ENCODE measurements at places on chromosomes 1 and 21.

- DNase-seq, result no peak
These were observed 8.1 kb downstream of the COL8A2 start for GRCh38 chr1:36116901-36117300.

DNA sequence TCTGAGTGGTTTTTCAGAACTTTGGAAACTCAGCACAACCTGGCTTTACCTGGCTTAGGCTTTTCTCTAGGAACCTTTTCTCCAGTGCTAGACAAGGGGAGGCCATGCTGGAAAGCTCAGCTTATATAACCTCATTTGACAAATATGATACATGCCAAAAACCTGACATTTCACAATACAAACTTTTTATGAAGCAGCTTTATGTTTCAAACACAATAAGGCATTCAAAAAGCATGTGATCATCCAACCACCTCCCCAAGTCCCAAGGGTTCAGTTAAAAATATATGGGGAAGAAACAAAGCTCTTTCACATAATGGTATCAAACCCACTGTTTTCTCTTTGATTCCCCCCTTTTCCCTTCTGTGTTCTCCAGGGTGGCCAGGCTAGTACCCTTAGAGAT is 63.7 kb downstream of the ZC3H11B start:
- no peak for DNase-seq

- DNase-seq, result no peak
These were observed 83.5 kb downstream of the NPHP4 start for GRCh38 chr1:5908461-5909375.

DNA sequence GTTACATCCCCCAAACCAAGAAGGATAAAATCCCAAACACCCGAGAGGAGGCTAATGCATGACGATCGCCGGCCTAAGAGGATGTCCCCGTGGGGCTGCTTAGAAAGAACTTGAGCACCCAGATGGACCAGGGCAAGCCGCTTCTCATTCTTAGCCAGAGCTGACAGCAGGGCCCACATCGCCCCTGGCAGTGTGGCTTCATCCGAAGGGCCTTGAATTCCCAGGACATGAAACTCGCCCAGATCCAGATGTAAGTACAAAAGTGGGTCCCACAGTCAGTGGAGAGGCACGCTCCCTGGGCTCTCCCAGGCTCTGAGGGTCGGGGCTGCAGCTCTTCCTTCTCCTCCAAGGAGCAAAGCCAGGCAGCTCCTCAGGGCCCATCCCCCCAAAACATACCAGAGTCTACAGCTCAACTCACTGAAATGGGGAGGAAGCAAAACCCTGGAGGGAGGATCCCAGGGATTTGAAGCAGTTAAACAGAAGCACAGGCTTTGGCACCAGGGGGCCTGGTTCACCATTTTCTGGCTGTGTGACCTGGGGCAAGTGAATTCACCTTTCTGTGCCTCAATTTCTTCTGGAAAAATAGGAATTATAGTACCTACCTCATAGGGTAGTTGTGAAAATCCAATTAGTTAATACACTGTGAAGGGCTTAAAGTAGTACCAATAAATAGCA is 85.6 kb downstream of the MAN1C1 start:
- DNase-seq, result no peak

DNA sequence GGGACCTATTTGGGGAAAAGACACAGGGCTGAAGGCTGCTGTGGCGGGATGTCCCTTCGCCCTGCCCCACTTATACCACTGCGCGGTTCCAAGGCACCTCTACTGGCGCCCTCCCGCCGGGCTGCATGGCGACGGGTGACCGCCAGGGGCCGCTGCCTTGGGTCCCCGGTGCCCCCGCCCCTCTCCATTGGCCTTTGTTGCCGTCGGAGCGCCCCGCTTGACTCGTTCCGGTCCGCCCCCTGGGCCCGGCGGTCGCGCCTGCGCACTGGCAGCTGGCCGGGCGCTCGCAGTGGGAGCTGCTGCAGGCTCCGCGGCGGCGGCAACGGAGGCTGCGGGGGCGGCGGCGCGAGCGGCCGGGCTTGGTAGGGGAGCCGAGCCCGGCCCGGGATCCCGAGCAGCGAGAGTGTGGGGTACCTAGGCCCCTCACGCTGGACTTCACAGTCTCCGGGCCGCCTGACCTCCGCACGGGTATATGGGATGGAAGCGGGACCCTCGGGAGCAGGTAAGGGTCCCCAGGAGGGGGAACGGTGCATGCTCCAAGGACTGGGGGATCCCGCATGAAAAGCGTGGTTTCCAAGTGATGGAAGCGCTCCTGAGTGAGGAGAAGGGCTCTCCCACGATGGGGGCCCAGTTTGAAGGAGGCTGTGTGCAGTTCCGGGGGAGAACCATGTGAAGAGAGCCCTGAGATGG is at the start of gene AGO1:
AGO1 (plus strand) TSS at position 265 of the 690 bp plus-strand sequence; CDS start at position 478, 213 bp downstream.
- peak; percentile 91 for DNase-seq

DNA sequence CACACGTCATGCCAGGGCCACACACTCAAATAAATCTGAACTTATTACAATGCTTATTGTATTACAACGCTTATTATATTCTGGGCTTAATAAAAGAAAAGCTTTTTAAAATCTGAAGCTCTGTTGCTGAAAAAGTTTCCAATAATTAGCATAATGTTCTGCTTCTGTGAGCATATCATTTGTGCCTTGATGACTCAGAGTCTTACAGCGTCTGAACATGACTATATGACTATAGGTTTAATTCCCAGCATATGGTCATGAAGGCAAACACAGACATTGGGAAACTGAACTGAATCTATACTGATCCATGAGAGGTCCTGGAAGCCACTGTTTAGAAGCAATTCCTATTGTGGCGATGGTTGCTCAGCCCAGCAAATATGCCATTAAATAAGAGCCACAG is 66.3 kb downstream of the SIM2 start:
- no peak for DNase-seq

DNA sequence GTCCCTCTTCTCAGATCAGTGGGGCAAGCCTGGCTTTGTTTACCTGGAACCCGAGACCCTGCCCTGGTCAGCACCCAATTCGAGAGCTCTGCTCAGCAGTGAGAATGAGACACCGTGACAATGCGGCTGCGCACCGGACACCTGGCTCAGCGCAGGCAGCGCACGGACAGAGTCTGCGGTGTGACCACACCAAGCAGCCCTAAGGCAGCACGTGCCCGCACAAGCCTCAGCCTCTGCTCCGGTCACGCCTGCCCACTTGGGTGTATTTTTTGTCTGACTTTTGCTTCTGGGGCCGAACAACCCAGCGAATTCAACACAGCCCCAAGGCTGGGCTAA is 4.7 kb downstream of the KRTAP10-8 start:
- no peak for DNase-seq

All from GDM1 (cell line).